8988T (cell line): ENCODE measurements at places on chromosomes 5 and 9.
A peak's percentile ranks its signal among the peaks of the same experiment; 100 is the strongest.

- no peak for DNase-seq
Measured at GRCh38 chr5:127958421-127959011, 125.0 kb upstream of the SLC12A2 start.

DNA sequence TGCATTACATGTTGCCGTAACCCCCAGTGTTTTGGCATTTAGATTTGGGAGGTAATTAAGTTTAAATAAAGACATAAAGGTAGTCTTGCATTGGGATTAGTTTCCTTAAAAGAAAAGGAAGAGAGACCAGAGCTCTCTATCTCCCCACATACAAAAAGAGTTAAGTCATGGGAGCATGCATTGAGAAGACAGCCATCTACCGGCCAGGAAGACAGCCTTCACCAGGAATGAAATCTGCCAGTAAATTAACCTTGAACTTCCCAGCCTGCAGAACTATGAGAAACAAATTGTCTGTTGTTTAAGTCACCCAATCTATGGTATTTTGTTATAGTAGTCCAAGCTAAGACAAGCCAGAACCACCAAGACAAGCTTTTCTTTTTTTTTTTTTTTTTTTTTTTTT, 567.0 kb upstream of the CDH18 start:
- no peak for DNase-seq

- DNase-seq: peak; percentile 24
Measured at GRCh38 chr5:131795879-131796792, 681 bp downstream of the FNIP1 start.

GRCh38 chr5:144203750-144204596, 33.3 kb downstream of the KCTD16 start:
- no peak for DNase-seq

DNA sequence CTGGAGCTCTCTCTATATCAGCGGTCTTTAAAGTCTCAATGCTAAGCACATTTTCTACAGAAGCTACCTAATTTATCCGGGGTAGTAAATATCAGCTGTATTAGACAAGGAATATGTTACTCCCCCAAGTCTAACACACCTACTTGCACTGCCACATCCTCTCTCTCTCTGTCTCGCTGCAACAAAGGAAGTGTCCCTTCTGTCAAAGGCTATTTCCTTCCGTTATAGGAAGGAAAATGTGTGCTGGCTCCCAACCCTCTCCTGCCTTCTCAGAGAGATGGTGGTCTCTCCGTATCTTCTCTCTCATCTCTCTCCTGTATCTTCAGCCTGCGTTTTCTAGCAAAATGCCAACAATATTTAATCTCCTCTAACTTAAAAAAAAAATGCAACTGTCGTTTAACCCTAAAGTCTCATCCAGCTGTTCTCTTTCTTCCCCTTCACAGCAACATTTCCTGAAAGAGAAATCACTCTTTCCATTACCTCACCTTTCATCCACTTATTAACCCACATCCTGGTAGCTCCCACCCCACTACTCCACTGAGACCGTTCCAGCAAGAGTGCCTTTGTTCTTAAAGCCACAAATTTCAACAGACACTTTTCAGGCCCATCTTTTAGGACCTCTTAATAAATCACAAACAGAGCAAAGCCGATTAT, 2.3 kb downstream of the TTF1 start:
- DNase-seq: no peak

GRCh38 chr9:132201780-132202703, 40.2 kb downstream of the NTNG2 start:
- DNase-seq: no peak

GRCh38 chr5:179407191-179408175, 62.2 kb upstream of the ADAMTS2 start:
- no peak for DNase-seq

DNA sequence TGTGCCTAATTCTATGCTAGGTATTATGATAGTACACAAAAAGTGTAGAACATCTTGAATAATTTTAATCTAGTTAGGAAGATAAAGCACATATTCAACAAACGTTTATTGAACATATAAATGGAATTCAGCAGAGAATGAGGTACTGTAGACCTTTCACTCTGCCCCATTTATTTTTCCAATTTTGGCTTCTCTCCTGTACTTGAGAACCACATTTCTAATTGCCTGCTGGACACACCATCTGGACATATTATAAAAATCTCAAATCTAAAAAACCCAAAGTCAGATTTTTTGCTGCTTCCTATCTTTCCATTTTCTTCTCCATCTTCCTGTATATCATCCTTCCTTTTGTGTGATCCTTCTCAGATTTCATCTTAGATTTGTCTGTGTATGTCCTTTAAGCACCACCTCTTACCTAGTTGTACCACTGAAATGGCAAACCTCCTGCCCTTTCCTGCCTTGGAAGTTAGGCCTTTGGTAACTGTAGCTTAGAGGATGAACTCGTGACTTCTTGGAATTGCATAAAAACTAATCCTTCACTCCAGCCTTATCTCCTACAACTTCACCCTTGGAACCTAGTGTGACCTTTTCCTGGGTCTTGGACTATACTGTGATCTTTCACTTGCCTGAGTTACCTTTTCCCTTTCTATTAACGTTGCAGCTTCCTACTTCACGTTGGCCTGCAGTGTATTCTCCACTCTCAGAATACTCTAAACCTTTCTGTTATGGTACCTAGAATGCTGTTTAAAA, 8.8 kb downstream of the SLC26A2 start:
- no peak for DNase-seq

DNA sequence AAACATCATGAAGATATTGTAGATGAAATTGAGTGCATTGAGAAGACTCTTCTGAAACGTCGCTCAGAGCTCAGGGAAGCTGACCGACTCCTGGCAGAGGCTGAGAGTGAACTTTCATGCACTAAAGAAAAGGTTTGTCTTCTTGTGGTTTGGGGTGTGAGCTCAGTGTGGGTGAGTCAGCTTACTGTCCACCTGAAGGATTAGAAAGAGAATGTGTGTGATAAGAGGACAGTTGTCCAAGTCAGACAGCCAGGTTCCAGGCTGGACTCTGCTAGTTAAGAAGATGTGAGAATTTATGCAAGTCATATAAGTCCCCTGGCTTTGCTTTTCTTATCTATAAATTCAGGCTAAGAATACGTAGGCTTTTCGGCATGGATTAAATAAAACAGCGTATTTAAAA, 46.9 kb downstream of the RAB14 start:
- DNase-seq: no peak

- DNase-seq: no peak
Measured at GRCh38 chr9:88498880-88499279, 36.1 kb upstream of the NXNL2 start.

DNA sequence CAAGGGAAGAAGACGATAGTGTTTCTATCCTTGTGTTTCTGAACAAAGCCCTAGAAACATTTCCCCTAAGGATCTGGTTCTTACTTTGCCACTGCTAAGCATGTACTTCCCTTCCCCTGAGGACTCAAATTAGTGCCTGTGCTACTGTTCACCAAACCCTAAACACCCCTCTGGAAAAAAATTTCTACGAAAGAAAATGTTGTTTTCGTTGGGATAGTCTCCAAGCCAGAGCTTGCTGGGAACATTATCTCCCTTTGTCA, 294.6 kb downstream of the BNC2 start:
- no peak for DNase-seq

DNA sequence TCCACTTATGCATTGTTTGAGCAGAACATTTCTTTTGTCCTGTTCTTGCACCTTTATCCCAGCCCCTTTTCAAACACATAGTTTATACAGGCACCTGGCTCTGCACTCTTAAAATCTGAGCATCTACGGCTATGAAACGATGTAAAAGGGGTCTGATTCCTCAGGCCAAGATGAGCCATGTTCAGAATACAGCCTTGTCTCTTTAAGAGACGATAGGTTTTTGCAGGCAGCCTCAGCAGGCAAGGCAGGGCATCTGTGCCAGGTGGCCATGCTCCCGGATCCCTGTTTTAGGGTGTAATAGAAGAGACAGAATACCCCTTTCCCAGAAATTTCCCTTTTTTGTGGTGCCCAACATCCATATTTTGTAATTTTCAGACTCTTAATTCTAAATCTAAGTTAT, 89.1 kb upstream of the NFIB start:
- DNase-seq: no peak

GRCh38 chr5:36536616-36537005, 69.8 kb upstream of the SLC1A3 start:
- no peak for DNase-seq

DNA sequence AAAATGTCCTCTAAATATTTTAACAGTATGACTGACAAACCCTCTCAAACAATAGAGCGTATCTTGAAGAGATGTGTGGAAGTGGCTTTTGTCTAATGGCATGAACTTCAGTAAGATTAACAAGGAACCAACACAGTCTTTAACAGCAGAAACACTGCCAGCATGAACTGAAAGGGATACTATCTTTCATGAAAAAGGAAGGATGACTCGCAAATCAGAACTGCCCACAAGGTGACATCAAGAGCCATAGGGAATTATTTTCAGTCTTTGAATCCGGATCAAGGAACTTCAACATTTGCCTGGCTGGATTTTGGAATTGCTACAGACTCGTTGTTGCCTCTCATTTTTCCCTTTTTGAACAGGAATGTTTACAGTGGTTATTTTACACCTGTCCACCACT, 5.1 kb upstream of the HEXB start:
- no peak for DNase-seq

DNA sequence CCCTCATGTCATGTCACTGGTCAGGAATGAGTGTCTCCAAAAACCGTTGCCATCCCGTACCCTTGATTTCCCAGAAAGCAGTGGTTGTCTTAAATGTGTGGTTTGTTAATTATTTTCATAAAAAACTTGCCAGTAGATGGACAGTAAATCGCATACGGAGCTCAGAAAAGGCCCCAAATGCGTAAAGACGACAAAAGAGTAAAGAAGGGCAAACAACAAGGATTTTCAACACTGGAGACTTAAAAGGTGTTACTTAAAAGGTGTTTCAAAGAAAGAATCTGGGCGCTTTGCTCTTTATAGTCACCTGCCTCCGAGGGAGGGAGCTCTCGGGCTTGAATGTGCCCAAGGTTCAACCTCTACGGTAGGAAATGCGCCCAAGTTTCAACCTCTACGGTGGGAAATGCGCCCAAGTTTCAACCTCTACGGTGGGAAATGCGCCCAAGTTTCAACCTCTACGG, 734 bp downstream of the KIF27 start:
- no peak for DNase-seq

- no peak for DNase-seq
Measured at GRCh38 chr5:103441523-103441922, 121.1 kb downstream of the NUDT12 start.

- no peak for DNase-seq
Measured at GRCh38 chr5:162911873-162912272, 525.5 kb upstream of the CCNG1 start.
